Activated CD4-positive, alpha-beta memory T cell treated with anti-CD3 and anti-CD28 coated beads for 36 hours (primary cell): ENCODE measurements at places on chromosomes 4 and X. TPM values are rescaled to one million over a fixed set of nuclear protein-coding genes. Genes with fewer than 3 reads are reported as not detected.

Gene APELA
- total RNA-seq = not detected

GRCh38 chr4:99536271-99536670 is 25.4 kb downstream of the C4orf17 start:
- H3K4me1 ChIP-seq = no peaks in the 10 kb centered on the region
- H3K27ac ChIP-seq = no peak overlapping the region
- DNase-seq = no peak
- H3K36me3 ChIP-seq = no peaks in the 10 kb centered on the region
- no peak overlapping the region for H3K4me3 ChIP-seq

- no peak overlapping the region for H3K27ac ChIP-seq
- H3K4me1 ChIP-seq = peaks cover 4% of the 10 kb centered on the region
- H3K4me3 ChIP-seq = no peak overlapping the region
- no peaks in the 10 kb centered on the region for H3K27me3 ChIP-seq
These were observed 25.9 kb downstream of the PKD2 start for GRCh38 chr4:88033309-88033708.

Gene ALAS2
- total RNA-seq = not detected

DNA sequence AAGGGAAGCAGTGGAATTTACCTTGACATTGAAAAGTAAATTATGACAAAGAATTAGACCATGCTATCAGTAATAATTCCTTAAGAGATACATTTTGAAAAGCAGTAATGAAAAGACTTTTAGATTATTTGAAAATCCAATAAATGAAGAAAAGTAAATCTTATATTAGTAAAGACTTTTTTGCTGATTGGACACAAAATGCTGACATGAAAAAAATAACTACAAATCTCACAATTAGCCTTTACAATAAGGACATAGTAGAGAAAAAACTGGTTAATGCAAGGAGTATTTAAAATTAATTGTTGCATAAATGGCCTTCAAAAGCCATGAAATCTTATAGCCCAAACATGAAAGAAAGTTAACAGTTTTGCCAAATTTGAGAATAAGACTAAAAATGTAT is 446.1 kb upstream of the FAM241A start:
- no peaks in the 10 kb centered on the region for H3K4me1 ChIP-seq
- DNase-seq = no peak
- H3K36me3 ChIP-seq = no peaks in the 10 kb centered on the region
